ENCODE measurements at places on chromosomes 12 and 14.

- no peak for DNase-seq
Observed at GRCh38 chr14:21867541-21867940, 193.9 kb upstream of the OR4E1 start.

GRCh38 chr14:34368971-34369647 is 92.9 kb downstream of the SPTSSA start:
- no peak for DNase-seq

DNA sequence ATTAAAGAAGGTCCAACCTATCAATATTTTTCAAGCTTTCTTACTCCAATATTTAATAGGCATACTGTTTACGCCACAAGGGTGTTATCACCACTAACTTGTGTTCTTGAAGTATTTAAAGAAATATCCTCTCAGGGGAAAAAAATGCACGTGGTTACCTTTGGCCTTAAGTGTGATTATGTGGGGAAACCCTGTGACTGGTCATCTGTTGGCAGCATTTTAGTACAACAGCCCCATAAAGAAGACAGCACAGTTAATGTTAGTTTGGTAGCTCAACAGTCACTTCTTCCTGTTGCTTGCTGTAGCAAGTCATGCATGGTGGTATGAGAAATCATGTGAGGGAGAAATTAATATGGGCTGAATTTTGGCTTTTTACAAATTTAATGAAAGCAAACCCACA is 1021.5 kb upstream of the TMEM132C start:
- no peak for DNase-seq

DNA sequence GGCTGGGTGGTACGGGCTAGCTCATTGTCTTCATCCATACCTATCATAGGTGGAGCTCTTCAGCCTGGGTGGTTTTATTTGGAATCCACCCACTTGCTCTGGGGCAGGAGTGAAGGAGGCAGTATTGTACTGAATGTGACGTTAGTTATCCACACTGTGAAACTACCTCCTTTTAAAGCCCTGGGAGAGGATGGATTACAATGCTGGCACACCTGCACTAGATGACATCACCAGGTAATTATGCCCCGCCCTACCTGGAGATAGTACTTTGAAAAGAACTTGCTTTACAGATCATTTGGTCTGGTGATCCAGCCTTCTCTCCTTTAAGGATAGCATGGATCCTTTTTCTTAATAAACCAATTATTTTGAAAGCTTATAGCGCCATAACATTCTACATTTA is 78.0 kb downstream of the B4GALNT3 start:
- DNase-seq = no peak

DNA sequence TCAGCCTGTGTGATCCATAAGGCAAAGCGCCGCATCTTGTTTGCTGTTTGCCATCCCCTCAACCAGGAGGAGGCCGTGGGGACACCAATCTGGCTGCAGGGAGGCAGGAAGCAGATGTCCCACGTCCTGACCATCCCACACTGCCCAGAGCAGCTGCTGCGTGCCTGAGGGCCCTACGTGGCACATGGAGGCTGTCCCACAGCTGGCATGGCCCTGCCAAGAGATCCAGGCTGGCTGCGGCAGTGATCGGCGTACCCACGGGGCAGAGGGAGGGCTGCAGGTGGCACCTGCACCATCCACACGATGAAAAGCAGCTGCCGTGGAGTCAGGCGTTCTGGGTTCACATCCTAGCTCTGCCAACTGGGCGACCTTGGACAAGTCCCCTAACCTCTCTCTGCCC is 42.0 kb downstream of the NCOR2 start:
- DNase-seq = no peak

GRCh38 chr12:92802906-92803305 is 100.1 kb downstream of the PLEKHG7 start:
- DNase-seq = no peak

- no peak for DNase-seq
Observed at GRCh38 chr14:101134161-101134631, 230.7 kb upstream of the RTL1 start.

GRCh38 chr12:31201382-31201781 is 124.6 kb downstream of the SINHCAF start:
- no peak for DNase-seq

DNA sequence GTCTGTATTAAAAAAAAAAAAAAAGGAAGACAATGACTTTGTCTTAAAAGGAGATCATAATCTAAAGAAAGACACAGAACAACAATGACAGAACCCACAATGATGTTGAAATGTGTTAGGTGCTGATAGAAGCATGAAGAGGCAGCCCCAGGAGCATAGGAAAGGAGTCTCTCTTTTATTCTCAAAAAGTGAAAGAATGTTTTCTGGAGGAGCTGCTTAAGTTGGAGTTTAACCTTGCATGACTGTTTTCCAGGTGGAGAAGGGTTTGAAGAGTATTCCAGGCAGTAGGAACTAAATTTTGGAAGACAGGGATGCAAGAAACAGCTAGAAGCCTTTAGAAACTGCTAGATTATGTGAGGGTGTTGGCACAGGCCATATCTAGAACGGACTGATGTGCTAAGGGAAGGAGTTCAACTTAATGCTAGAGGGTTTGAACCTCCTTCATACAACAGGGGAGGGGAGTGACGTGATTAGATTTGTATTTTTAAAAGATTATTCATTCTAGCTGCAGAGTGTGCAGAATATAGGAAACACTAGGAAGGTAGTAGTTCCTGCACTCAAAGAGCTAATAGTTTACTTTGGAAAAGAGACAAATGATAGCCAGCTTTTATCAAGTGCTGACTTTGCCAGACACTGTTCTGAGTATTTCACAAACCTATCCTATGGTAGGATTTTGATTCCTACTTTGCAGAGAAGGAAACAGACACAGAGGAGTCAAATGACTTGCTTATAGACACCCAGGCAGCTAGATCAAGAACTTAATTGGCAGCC is 4.6 kb upstream of the RPL6 start:
- DNase-seq = no peak

All from cortex of kidney (tissue), 1 donor.